ENCODE measurements at places on chromosomes 3 and 15. TPM values are rescaled to one million over a fixed set of nuclear protein-coding genes. Genes with fewer than 3 reads are reported as not detected.

- DNase-seq = no peak
Measured at GRCh38 chr3:171954690-171955383, 84.5 kb upstream of the FNDC3B start.

SERINC4 gene
- 0.34 TPM for total RNA-seq

GRCh38 chr15:66425837-66426236, 39.1 kb downstream of the MAP2K1 start:
- DNase-seq = no peak

GRCh38 chr15:23566651-23567050, 1.2 kb downstream of the MKRN3 start:
- DNase-seq = no peak
